ENCODE measurements at places on chromosomes 7 and 10.

DNA sequence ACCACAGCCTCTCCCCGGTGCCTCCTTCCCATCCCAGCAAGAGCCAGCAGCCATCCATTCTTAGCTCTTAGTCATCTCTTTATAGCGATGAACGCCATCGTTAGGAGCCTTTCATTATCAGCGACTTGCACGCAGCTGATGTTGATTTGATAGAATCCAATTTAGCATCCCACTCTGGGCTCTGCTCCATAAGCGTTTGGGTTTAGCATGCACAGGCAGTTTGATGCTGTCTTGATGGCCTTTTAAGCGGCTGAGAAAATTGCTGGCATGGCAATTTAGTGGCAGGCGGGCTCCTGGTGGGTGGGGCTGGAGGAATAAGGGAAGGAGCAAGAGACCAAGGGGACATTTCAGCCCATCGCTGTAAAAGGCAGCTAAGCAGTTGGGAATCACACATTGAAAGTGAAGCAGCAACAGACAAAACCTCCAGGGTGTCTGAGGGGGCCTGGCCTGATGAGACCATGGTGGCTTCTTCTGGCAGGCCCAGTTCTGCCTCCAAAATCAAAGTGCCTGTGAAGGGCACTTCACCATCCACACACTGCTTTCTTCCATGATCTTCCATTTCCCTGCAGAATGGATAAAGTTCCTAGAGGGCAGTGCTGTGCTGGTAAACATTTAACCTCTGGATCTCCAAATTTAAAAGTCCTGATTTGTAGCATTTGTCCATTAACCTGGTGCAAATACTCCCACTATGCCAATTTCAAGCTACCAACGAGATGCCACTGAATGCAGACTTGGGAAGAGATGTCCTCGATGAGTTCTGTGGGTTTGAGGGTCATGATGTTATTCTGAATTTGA lies 107.8 kb upstream of the PLXNA4 start:
- DNase-seq = no peak

GRCh38 chr10:123132576-123133477 lies 2.9 kb upstream of the HMX3 start:
- DNase-seq = peak; percentile 48

DNA sequence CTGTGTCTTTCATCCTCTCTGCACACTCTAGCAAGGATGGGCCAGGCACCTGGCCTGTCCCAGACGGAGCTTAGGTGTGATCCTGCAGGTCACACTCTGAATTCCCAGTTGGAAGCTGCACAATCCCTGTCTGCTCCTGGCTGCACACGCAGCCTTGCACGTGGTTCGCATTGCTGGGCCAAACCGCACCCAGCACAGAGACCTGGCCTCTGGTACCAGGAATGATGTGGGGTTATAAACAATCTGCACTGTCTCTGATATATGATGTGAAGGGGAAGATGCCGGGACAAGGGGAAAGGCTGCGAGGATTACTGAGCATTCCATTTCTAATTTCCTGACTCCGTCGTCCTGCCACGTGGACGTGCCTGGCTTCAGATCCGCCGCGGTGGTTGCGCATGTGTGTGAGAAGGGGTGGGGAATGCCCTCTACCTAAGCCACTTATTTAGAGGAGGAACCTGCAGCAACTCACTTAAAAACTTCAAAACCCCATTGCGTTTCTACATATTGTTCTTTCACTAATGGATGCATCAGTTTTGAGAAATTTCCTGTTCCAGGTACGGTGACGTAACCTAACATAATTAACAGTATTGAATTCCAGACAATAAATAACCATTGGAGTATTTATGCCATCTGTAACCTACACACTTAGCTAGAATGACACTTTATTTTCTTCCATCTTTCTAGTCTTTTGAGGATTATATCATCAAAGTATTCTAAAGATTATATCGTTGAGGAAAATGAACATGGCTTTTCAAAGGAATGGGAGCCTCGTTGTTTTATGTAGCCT lies 559.7 kb upstream of the MGMT start:
- DNase-seq = no peak

DNA sequence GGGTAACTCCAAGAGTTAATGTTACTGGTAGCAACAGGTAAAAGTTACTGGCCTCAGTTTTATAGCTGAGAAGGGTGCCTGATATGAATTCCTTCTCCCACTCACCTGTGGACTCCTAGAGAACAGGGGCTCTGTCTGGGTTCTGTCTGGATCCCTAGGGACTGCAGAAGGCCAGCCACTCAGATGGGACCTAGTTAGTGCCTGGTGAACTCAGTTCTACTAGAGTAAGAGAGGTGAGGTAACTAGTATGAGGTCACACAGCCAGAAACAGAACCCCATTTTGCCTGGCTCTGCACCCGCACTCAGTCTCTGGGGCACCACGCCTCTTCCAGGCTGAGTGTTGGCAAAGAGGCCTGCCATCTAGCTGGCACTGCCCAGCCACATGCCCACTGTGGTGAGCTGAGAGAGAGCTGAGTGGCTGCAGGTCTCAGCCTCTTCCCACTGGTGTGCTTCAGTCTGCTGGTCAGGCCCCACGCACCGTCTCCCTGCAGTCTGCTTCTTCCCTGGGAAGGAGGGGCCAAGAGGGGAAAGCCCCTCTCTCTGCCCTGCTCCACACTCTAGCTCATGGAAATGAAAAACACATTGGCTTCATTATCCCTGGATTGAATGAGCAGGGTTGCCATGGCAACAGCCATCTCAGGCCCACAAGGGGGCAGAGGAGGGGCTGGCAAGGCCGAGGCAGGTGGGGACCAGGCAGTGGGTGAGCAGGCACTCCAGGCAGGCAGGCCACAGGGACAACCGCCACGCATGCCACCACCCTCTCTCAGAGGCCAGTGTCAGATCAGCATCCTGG lies 110.6 kb downstream of the ZMIZ1 start:
- DNase-seq = no peak

GRCh38 chr7:29170781-29171180 lies 23.8 kb upstream of the CHN2 start:
- DNase-seq = no peak

DNA sequence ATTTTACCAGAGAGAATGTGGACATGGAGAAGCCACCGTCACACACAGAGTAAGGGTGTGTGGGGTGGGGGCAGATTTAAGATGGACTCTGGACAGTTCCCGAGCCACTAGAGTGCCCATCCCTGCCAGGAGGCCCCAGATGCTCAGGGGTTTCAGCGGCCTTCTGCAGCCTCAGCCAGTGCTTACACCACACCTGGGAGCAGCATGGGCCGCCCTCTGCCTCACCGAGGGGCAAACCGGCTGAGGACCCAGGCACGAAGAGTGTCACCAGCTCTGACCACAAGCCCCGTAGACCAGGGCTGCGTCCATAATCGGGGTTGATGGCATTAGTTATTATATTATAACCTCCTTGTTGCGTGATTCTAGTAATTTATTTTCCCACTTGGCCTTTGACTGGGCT lies 6.7 kb upstream of the MNX1 start:
- DNase-seq = no peak

DNA sequence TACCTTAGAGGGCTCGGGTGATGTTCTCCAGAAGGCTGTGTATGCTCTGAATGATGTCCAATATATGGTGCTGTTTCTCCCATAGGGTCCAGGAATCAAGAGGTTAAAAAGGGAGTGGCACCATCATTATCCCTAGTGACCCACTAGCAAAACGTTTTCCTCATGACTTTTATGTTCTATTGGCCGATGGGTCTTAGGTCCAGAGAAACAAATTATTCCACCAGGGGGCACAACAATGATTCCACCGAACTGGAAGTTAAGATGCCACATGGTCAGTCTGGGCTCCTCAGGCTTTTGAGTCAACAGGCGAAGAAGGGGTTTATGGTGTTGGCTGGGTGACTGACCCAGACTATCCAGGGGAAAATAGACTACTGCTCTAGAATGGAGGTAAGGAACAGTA lies 256.1 kb downstream of the COBL start:
- DNase-seq = no peak

DNA sequence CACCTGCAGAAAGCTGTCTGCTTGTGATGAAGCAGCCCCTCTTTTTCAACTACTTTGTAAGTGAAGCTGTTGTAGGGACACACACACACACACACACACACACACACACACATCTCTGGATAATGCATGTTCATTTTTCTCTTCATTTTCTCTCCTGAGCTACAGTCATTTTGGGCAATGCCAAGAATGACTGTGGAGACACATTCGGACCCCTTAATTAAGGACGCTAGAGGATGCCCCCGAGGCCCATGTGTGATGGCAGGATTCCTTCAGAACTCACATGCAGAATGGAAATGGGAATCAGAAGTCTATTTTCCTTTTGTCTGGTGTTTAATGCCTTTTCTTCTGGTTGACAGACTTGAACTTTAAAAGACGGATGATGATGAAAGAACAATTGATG lies 56.6 kb downstream of the CLRN3 start:
- no peak for DNase-seq

- DNase-seq = no peak
Observed at GRCh38 chr10:101133489-101134298, 2.6 kb downstream of the TLX1 start.

DNA sequence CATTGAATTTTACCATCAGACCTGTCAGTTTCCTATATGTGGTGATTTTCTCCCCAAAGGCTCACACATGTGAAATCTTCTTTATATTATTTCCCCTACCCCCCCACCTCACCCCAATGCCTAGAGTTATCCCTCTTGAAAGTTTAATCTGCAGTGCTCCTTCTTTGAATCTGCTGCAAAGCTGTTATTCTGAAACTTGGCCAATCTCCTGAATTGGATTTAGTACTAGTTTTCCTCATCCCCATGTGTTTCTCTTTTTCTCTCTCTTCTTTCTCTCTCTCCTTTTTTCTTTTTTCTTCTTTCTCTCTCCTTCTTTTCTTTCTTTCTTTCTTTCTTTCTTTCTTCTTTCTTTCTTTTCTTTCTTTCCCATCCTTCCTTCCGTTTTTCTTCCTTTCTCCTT lies 886.2 kb downstream of the TYW1 start:
- DNase-seq = no peak

DNA sequence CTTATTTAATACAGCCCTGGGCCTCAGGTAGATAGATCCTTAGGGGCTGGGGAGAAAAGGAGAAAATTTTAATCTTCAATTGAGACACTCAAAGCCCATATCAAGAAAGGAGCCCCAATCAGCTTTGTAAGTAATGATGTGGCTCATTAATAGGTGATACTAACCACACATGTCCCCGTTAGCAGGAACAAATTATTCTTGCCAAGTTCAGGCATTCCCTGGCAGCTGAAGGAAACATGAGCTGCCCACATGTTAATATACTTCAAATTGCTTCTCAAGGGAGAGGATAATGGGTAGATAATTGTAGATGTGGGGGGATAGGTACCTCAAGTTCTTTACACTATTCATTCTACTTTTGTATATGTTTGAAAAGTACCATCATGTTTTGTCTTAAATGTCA lies 14.5 kb downstream of the IFIT5 start:
- DNase-seq = no peak

DNA sequence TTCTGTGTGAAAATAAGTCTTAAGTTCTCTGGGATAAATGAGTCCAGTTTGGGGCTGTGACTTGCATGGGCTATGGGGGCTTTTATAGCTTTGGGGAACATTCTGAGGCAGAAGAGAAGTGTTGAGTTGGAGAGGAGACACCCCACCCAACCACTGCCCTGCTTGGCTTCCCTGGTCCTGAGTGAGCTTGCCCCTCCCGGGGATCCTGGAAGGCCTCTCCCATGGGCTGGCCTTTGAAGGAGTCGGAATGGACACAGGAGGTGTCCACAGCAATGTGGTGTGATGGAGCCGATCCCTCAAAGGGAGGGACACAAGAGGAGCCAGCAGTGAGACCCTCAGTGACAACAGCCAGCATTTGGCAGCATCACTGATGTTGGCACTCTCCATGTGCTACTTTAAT lies 89.8 kb downstream of the GLRX3 start:
- no peak for DNase-seq

DNA sequence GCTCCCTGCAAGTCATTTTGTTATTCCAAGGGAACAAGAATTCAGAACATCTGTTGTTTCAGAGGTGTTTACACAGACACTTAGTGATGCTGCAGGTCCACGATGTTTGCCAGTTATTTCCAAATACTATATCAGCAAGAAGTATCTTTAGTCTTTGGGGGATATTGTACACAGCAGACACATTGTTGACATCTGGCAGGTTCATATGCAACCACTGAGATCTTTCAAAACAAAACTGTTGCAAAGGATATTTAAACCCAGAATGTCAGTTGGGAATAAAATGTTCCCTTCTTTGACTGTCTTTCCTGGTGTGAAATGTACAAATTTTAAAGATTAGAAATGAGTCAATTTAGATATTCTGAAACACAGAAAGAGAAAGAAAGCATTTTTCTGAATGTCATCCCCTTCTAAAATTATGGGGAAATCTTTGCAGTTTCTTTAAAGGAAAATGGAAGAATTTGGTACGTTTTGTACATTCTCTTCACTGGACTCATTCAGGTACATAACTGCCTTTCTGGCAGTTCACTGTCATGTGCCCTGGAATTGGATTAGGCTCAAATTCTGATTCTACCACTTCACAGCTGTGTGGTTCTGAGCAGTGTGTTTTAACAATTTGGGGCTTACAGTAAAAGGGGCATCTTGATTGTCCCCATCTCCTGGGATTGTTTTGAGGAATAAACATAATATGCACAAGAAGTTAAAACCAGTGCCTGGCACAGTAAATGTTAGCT lies 40.3 kb upstream of the CELF2 start:
- DNase-seq = no peak

GRCh38 chr10:125149680-125150047 lies 10.7 kb downstream of the CTBP2 start:
- no peak for DNase-seq

DNA sequence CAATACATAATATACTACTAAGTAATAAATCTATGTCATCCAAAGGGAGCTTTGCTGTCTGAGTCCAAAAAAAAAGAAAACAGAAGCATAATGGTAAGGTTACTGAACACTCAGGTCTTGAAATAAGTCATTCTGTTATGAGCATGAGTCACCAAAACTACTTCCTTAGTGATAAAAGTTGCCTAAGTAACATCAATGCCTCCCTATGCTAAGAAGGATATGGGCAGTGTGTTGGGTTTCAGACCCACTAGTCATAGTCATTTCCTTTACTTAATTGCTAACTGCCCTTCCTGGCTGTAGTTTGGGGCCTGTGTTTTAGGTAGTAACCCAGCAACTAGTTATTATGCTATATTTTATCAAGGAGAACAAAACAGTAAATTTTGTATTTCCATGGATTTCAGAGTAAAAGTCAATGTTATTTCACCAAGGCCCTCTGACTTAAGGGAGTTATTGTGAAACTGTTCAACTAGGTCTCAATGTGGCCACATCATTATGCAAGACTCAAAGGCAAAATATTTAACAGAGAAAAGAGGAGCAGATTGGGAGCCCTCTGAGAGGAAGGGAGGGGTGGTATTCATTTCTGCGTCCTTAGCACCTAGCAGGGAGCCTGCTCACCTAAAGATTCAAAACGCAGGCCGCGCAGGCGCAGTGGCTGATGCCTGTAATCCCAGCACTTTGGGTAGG lies 11.7 kb upstream of the VIM start:
- DNase-seq = no peak
